Heart left ventricle (tissue), 16 donors: ENCODE measurements at places on chromosomes 16 and 17.
A peak's percentile ranks its signal among the peaks of the same experiment; 100 is the strongest.

- no peak for DNase-seq
These were observed 2.4 kb downstream of the TBX4 start for GRCh38 chr17:61454381-61455323.

- DNase-seq, result no peak
These were observed 27.7 kb downstream of the PPM1E start for GRCh38 chr17:58783380-58783779.

- no peak for DNase-seq
These were observed at the start of gene MAZ for GRCh38 chr16:29806099-29806579. MAZ (plus strand) TSS chr16:29806529; CDS start chr16:29806702, 173 bp downstream.

- no peak for DNase-seq
These were observed 77.9 kb downstream of the CCT6B start for GRCh38 chr17:34883106-34884000.

- no peak for DNase-seq
These were observed 6.1 kb upstream of the PRSS8 start for GRCh38 chr16:31141489-31142108.

DNA sequence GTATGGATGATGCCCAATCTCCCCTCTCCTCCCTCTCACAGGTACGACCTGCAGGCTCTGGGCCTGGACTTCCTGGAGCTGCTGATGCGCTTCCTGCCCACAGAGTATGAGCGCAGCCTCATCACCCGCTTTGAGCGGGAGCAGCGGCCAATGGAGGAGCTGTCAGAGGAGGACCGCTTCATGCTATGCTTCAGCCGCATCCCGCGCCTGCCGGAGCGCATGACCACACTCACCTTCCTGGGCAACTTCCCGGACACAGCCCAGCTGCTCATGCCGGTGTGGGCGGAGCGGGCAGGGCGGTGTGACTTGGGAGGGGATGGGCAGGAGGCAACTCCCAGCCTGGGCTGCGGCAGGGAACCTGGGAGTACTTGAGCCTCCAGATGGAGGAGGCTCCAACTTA is 18.1 kb downstream of the SPATA32 start:
- DNase-seq, result no peak

- no peak for DNase-seq
These were observed 150.0 kb downstream of the NPIPB11 start for GRCh38 chr16:29256501-29256981.

DNA sequence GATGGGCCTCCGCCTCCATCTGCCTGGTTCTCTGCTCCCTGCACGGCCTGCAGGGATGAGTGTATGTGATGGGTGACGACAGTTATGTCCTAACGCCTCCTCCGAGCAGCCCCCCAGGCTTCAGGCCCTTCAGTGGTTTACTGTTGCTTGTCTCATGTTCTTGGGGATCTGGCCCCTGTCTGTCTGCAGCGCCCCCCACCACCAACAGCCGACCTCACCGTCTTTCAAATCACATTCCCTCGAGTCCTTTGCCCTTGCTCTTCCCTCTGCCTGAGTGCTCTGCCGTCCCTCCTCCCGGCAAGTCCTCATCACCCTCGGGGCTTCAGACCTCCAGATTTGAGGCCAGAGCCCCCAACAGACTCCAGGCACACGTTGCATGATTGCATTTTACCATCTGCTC is 18.2 kb downstream of the METTL22 start:
- no peak for DNase-seq

- no peak for DNase-seq
These were observed 39.0 kb upstream of the CDH1 start for GRCh38 chr16:68698091-68698490.

DNA sequence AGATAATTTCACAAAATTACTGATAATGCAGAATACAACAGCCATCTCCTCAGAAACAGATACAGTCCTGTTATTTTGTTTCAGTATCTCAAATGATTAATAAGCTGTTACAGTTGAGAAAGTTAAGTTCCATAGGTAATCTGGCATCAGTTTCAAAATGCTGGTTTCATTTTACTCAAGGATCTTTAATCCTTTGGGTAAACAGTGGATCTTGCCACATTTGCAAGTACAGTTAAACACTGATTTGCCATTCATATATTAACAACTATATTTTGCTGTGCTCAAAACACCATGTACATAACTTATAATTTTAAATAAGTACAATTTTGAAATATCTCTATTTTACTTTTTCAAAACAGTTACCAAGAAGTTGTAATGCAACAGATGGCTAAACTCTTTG is 31.2 kb downstream of the RPGRIP1L start:
- no peak for DNase-seq

- no peak for DNase-seq
These were observed 263.3 kb upstream of the CDH5 start for GRCh38 chr16:66103211-66103610.

GRCh38 chr17:50034498-50035364 is 21.2 kb upstream of the ITGA3 start:
- DNase-seq, result no peak

DNA sequence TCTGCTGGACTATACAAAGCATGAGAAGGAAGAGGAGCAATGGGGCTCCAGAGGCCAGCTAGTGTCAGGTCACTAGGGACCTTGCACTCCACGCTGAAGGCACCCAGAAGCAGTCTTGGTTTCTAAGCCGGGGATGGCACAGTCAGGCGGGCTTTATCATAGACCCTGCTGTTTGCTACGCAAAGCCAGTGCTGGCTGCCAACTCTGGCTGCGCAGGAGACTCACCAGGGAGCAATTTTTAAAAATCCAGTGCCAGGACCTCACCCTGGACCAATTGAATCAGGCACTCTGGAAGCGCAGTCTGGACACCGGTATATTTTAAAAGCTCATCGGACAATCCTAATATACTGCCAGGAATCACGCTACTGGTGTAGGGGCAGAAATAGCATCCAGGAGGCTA is 368.5 kb upstream of the XYLT1 start:
- no peak for DNase-seq

DNA sequence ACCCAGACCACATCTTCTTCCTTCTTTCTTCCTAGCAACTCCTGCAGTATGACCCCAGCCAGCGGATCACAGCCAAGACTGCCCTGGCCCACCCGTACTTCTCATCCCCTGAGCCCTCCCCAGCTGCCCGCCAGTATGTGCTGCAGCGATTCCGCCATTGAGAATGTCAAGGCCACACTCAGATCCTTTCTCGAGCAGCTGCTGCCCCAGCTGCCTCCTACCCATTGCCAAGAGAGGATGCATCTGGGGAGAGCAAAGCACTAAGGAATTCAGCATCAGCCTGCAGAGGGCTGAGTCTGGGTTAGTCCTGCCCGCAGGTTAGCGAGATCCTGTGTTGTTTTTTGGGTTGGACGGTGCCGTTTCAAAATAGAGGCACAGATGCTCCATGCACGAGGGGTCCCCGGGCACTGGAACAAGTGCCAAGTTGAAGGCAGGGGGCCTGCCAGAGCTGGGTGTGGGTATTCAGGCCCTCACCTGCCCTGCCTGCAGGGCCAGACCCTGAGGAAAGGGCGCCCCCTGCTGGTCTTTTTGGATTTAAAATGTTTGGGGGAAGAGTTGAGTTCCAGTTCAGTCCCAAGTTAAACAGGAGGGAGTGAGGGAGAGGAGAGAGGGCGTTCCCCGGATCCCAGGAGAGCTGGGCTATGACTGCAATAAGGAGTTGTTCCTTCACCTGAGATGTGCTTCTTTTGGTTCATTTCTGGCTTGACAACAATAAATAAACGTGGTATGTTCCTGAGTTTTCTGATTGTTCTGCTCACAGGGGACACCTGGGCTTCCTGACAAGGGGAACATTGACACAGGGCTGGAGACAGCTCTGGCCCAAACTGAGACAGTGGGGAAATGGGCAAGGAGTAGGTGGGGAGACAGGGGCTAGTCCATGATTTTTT is 4.9 kb downstream of the CDK3 start:
- peak; percentile 83 for DNase-seq

DNA sequence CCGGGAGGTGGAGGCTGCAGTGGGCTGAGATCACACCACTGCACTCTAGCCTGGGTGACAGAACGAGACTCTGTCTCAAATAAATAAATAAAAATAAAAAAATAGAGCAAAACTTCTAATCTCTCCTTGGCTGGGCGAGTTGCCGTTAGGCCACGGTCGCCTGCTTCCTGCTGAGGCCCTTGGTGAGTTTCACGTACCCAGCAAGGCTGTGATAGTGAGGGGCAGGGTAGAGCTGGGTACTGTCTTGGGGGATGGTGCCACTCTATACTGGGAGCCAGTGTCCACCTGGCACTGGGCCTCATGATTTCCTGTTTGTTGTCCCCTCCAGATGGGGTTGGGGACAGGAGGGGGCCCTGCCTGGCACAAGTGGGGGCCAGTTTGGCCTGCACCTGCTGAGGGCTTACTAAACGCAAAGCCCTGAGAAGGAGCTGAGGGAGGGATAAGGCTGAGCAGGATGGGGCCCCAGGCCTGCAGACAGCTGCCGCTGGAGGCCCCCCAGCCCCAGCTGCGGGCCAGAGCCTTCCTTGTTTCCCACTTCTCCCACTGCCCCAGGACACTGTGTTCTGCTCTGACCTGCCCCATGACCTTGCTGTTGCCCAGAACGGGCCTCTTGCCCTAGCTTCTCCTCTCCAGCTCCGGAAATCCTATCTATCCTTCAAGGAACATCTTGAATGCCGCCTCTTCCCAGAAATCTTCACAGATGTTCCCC is 25.4 kb downstream of the GJD3 start:
- no peak for DNase-seq

- DNase-seq, result no peak
These were observed 165.9 kb downstream of the CDH13 start for GRCh38 chr16:82792693-82793092.

- DNase-seq, result no peak
These were observed 68.0 kb upstream of the CBX4 start for GRCh38 chr17:79907217-79907715.

- no peak for DNase-seq
These were observed 29.7 kb downstream of the MYO15A start for GRCh38 chr17:18138065-18138749.

GRCh38 chr17:80393961-80394360 is 21.0 kb upstream of the ENDOV start:
- DNase-seq, result no peak

GRCh38 chr17:47605011-47605410 is 44.7 kb upstream of the KPNB1 start:
- DNase-seq, result no peak

DNA sequence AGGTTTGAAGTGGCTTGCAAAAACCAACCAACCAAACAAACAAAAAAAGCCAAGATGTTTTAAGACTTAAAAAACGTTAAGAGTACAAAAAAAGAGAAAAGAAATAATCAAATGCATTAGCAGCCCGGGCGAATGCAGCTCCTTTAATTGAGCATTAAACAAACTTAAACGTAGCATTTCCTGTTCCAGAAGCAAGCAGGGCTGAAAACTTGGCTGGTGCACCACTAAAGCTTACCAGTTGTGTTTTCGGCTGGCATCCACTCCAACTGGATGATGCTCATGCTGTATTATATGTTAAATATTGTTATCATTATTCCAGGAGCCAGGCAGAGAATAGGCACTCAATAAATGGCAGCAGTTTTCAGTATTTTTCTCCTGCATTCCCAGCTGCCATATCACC is 45.1 kb downstream of the IRX6 start:
- no peak for DNase-seq

GRCh38 chr17:43767053-43767712 is 8.6 kb upstream of the SOST start:
- DNase-seq, result no peak

DNA sequence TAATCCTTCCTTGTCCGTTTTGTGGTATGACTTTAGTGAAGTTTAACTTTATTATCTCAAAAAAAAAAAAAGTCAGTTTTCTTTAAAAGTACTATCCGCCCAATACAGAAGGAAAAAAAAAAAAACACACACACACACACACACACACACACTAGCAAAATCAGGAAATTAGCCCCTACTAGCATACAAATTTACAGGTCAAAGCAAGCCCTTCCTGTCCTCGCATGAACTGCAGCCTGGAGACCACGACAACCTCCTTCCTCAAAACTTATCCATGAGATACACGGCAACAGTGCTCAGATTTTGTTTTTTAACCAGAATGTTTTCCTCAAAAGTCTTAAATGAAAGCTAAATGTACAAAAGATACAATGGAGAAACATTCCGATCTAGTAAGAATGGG is 16.2 kb downstream of the NCOR1 start:
- no peak for DNase-seq

- DNase-seq, result no peak
These were observed 67.2 kb downstream of the CDH8 start for GRCh38 chr16:61969077-61969382.

GRCh38 chr17:62871291-62871690 is 63.2 kb upstream of the MARCHF10 start:
- DNase-seq, result no peak

- no peak for DNase-seq
These were observed 16.6 kb upstream of the CYB5B start for GRCh38 chr16:69407702-69408323.

DNA sequence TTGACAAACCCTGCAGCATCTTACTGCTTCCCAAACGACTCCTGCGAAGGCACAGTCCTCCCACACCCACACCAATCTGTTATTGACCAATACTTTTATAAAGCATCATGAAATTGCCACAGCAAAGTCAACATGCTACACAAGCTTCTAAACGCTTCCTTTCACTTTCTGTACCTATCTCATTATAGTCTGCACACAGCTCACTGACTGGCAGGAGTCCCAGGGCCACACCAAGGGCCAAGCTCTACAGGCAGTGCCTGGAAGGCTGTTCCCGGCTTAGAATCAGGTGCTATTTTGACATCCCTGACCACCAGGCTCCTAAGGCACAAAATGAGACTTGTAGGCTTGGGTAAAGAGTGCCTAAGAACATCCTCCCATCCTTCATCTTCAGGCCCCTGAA is 39.5 kb downstream of the USP7 start:
- DNase-seq, result peak; percentile 69

DNA sequence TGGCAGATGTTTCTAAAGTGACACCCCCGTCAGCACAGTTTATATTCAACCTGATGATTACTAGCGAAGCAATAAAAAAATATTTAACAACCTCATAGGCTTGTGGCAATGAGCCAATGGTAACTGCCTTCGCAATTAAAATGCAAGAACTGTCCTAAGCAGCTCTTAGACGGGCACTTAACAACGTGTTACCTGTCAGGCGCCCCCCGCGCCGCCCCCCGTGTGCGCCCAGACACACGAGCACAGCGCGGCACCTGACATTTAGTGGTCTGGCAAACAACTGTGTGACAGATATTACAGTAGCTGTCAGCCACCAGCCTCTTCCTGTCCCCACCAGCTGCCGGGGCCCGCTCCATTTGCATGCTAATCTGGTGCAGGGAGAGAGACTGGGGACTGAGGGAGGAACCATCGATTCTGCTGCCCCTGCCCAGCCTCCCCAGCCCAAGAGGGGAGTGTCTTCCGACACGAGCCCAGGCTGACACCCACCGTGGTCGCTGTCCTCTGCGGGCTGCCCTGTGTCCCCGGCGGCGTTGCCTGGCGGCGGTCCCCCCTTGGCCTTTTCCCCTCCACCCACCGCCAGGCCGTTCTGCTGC is 12.7 kb downstream of the NDUFAF8 start:
- DNase-seq, result no peak

GRCh38 chr17:27339198-27339835 is 45.4 kb downstream of the WSB1 start:
- no peak for DNase-seq

DNA sequence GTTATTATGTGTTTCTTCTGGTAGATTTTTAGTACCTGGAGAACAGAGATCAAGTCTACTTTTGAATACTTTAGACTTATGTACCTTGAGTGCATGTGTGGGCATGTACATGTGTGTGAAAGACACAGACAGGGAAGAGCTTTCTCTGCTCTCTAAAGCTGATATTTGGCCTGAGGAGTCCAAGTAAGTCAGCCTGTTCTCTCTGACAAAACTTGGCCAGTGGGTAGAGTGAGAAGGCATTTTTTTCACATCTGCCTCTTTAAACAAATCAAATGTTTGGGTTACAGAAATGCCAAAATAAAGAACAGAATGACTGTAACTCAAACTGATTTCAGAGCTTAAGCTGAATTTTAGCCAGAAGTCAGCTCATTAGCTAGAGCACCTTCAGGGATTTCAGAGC is 309.7 kb upstream of the DYNLRB2 start:
- DNase-seq, result no peak
